ENCODE measurements at places on chromosomes 3 and 15.

DNA sequence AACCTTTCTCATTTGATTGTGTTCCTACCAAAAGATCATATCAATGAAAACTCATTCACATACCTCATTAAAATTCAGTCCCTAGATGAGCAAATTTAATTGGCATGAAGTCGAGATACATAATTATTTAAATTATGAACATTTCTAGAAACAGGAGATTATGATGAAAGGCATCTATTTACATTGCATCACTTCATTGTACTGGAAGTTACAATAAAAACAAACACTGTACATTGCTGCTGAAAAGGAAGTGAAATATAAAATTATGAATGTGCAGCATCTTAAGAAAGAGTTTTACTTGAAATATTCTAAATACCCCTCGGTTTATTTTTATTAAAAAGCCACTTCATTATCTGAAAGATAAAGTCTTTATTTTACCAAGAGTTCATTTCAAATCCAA is 163.4 kb upstream of the ZNF385D start:
- no peak for DNase-seq

- no peak for DNase-seq
These were observed 33.2 kb downstream of the GOLGA8S start for GRCh38 chr15:23387621-23388190.

DNA sequence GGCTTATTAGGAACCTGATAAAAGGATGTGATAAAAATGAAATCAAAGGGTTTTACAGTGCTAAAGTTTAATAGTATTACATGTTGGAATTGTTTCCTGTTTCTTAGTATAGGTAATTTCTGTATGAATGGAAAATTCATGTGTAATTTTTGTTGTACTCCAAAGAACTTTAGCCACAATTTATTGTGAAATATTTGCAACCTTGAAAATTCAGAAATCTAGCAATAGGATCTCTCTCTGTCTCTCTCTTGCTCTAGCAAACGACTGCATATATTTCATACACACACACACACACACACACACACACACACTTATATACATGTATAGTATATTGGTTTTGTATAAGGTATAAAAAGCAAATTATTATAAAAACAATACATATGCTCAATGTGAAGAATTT is 59.6 kb downstream of the PIAS1 start:
- no peak for DNase-seq

GRCh38 chr15:78083186-78083585 is 5.7 kb upstream of the TBC1D2B start:
- no peak for DNase-seq

DNA sequence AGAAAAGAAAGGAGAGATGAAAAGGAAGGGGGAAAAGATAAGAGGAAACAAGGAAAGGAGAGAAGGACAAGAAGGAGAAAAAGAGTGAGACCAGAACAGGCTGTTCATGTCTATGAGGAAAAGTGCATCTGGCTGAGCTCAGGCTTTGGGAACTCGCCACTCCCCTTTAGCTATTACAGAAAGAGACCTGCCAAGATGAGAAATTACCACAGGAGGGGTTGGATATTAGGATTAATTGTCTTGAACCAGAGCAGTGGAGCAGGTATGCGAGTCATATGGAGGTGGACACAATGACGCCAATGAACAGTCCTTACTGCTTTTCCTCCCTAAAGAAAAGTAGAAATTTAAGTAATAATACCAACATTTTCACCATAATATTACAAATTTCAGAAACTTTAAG is 577.0 kb upstream of the ARRDC4 start:
- no peak for DNase-seq

GRCh38 chr3:182212479-182213076 is 500.9 kb downstream of the SOX2 start:
- no peak for DNase-seq

DNA sequence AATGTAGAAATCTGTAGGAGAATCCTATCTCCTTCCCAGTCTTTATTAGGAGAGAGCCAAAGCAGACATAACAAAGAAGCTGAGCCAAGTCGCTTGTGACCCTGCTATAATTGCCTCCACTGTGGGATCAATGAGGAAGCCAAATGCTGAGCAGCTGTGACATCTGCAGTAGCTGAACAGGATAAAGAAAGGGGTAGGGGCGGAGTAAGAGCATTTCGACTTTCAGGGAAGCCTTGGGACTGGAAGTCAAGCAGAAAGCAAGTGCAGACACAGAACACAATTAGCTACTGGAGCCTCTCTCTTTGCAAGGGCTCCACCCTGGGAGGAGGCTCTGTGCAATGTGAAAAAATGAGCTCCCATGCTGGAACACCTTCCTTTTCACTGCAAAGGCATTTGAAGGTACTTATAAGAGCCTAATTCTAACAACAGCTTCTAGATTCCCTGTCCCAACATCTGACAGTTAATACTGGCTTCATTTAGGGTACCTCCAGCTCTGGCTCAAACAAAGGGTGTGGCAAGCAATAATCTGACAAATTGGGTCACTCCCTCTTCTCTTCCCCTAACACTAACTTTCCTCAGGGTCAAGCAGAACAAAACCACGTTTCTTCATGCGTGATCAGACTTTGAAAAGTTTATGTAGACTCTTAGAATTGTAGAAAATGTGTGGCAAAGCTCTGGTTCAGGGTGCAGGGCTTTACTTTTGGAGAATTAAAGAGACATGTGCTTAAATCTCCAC is 166.4 kb downstream of the CADPS start:
- DNase-seq: no peak

Measured in stimulated activated CD4-positive, alpha-beta T cell treated with anti-CD3 and anti-CD28 coated beads, Interleukin-1b, Interleukin-23, amount 100 ng/mL, for 24 hours (primary cell).